ENCODE measurements at places on chromosomes 6 and 20. TPM values are rescaled to one million over a fixed set of nuclear protein-coding genes. Genes with fewer than 3 reads are reported as not detected.

GRCh38 chr20:32577657-32578056, 7.5 kb downstream of the NOL4L start:
- DNase-seq = no peak

DNA sequence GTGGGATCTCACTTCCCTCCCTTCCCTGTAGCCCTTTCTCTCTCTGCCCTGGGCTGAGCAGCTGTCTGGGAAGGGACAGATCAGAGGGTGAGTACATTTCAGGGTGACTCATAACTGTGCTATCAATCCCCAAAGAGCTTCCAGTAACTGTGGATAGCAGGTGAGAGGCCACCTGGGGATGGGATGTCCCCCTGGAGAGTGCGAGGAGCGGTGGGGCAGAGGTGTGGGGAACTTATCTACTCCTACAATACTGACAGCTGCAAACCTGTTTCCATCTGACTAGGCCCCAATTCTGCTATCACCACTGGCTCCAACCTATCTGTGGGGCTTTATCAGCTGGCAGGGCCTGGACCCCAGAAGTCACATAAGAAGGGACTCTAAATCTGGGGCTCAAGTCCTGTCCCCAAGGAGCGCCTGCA, 32.6 kb downstream of the KCNK5 start:
- DNase-seq = peak; percentile 31

GRCh38 chr20:21303872-21304586, 898 bp downstream of the XRN2 start:
- no peak for DNase-seq

GRCh38 chr6:105279463-105279862, 99.6 kb upstream of the POPDC3 start:
- no peak for DNase-seq

- DNase-seq = peak; percentile 53
These were observed 33.4 kb downstream of the TGM2 start for GRCh38 chr20:38131588-38132121.

SSTR4 gene
- total RNA-seq = not detected
